ENCODE measurements at places on chromosomes 12 and 14. TPM values are rescaled to one million over a fixed set of nuclear protein-coding genes. Genes with fewer than 3 reads are reported as not detected.

DNA sequence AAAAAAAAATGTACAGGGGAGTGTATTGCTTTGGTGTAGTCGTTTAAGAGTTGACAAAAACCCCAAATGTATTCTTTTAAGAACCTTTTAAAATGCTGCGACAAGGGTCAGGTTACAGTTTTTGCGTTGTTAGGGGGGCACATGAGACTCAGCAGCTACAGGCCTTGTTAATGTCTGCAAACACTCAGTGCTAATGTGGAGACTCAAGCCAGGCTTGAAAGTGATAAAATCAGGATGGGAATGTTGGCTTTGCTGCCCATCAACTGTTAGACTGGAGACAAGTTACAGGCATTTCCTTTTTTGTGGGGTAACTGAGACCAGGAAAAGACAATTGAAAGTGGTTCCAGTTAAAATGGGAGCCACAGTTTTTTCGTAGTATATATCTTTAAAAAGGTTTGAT, 84.8 kb downstream of the PRKCH start:
- peak; percentile 39 for DNase-seq

TMTC2 gene
- 2.8 TPM for total RNA-seq

DNA sequence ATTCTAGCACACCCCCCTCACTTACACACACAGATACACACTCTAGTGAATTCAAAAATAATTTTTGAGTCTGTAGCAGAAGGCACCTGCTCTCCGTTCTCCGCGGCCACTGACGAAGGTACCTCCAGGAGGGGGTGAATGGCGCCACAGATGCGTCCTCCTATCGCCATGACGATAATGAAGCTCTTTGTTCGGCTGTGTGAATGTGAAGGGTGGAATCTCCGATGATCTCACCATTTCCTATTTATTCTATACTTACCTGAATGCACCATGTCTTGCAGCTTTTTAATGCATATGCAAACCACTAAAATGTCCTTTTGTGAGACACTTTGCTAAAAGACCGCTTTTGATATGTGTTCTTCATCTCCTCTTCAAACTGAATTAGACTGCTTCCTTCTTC, 162.7 kb downstream of the EGLN3 start:
- no peak for DNase-seq

IGF1 gene
- total RNA-seq, result not detected

- DNase-seq, result peak; percentile 55
Observed at GRCh38 chr14:50342221-50343078, 30.3 kb downstream of the DMAC2L start.

KRT84 gene
- total RNA-seq, result not detected

DNA sequence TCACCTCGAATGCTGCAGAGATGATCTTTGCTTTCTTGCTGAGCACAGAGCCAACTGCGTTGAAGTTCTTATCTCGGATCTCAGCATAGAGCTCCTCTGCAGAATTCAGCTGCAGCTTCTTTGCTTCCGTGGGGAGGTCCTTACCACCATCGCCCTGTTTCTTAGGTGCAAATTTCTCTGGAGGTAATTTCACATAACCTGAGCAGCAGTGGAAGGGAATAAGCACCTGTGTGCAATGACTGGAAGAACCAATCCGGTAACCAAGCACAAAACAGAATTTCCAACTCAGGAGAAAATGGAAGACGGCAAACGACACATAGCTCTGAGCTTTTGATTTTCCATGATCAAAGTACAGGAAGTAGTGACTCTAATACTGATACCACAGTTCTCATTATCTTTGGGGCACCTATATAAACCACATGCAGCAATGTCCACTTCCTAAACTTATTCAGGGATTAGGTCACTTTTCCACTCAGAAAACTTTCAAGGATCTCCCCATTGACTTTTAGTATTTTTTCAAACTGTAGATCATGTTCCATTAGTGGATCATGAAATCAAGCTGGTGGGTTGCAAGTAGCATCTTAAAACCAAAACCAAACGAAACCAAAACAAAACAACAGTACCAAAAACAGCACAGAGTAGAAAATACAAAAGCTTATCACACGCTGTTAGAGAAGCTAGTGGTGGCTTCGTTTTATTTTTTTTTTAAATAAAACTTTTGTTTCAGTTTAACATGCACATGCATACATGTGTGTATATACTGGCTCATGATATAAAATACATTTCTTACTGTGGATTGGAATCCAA, 18.9 kb upstream of the DIABLO start:
- DNase-seq, result no peak

GRCh38 chr12:127678945-127679344, 588.0 kb upstream of the TMEM132C start:
- no peak for DNase-seq

DNA sequence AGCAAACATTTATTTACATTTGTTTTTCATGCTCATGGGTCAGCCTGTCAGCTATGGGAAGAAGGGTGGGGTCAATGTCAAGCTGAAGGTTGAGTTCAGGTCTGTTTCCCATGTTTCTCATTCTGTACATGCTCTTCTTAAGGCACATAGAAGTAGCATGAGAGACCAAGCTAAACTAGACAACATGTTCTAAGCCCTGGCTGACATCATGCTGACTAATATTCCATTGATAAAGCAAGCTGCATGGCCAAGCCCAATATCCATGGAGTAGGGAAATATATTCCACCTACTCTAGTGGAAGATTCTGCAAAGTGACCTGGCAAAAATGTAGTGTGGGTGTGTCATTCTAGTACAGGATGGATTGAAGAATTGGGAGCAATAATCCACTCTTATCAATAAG, 44.1 kb downstream of the PLXNC1 start:
- no peak for DNase-seq

DNA sequence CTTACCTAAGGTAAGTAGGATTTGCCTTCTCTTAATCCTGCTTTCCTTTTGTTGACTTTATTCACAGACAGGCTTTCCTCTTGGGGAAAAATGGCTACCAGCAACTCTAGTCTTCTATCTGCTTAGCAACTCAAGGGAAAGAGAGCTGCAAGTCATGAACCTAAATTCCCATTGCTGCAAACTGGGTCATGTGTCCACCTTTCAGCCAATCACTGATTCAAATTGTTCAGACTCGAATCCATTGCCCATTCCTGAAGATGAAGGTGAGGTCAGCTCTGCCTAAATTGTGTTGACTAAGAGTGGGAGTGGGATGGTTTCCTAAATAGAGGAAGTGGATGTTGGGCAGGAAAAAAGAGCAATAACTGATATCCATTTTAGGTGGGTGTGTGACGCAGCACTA, 7.7 kb downstream of the FBXW8 start:
- DNase-seq, result no peak

GRCh38 chr14:59037086-59037485, 151.4 kb upstream of the DAAM1 start:
- no peak for DNase-seq

GRCh38 chr14:89827265-89827664, 127.3 kb downstream of the EFCAB11 start:
- no peak for DNase-seq

GRCh38 chr12:132657004-132657727, 30.0 kb downstream of the POLE start:
- DNase-seq, result no peak

IQSEC3 gene
- total RNA-seq, result 0.50 TPM

DNA sequence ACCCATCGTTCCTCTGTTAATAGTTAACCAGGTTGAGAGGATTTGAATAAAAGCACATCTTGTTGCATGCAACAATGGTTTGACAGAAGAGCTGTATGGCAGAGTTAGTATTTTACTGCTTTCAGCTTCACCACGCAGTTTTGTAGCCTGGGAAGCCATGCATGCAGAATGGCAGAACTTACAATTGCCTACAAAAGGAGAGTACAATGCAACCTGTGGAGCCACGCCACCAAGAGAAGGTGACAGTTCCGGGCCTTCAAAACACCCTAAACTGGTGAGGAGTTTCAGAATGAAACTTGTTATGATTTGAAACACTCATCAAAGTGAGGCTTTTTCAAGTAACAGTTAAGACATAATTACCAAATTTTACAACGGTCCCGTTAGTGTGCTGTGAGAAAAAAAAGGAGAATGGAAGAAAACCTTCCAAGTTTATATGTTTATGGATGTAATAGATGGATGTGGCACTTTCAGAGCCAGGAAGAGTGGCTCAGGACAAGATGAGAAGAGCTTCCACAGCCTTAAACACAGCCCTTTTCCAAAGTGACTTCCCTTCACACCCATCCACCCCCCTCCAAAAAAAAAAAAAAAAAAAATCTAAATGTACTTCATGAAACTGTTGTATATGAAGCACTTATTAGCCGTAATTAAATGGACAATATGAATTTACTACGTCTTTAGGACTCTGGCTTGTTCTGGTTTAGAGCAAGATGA, 158.7 kb downstream of the EGLN3 start:
- DNase-seq, result no peak

GRCh38 chr12:75289753-75290152, 40.4 kb downstream of the CAPS2 start:
- no peak for DNase-seq

- DNase-seq, result no peak
Observed at GRCh38 chr12:115661112-115661511, 616.4 kb downstream of the MED13L start.

DNA sequence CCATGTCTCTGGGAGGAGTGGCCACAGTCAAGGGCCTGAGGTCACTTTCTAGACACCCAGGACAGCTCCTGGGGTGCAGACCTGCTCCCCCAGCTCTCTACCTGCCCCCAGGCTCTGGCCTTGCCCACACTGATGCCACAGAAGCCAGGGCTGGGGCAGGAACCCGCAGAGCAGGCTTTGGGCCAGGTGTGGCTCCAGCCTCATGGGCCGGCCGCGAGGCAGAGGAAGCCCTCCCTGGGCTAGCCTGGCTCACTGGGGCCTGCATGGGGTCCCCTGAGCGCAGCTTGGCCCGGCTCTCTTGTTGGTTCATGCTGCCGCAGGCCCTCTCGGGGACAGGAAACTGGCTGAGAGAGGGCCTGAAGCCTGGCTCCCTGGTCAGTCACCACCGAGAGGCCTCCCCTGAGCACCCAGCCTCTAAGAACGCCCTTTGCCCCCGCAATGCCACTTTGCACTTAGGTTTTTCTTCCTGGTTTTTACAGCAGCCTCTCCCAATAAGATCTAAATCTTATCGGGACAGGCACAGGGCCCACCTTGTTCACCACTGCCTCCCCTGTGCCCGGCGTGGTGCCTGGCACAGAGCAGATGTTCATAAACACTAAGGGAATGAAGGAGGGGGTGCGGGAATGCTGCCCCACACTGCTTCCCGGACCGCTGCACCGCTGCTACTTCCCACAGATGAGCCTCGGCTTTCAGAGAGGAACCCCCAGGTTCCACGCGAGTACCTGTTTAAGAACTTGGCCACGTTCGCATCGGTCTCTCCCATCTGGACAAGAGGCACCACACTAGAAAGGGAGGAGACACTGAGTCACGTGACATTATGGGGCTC, 14.7 kb downstream of the MMAB start:
- DNase-seq, result no peak

GSG1 gene
- total RNA-seq, result 0.33 TPM

DNA sequence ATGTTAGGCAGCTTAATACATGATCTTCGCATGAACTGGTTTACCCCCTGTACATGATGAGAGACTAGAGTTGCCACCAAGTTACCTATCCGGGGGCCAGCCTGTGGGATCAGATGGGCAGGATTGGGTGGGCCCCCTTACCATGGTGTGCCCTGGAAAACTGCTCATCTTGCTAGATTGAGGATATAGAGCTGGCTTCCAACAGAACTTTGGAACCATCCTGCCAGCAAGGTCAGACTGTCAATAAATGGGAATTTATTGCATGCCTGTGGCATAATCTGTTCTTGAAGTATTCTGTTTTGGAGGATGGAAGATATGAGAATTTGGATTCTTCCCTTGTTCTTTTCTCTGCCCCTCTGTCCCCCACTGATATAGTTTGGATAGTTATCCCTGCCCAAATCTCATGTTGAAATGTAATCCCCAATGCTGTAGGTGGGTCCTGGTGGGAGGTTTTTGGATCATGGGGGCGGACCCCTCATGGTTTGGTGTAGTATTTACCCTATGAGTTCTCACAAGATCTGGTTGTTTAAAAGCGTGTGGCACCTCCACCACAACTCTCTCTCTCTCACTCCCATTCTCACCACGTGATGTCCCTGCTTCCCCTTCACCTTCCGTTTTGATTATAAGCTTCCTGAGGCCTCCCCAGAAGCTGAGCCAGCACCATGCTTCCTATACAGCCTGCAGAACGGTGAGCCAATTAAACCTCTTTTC, 3.7 kb upstream of the TM9SF1 start:
- DNase-seq, result no peak

DNA sequence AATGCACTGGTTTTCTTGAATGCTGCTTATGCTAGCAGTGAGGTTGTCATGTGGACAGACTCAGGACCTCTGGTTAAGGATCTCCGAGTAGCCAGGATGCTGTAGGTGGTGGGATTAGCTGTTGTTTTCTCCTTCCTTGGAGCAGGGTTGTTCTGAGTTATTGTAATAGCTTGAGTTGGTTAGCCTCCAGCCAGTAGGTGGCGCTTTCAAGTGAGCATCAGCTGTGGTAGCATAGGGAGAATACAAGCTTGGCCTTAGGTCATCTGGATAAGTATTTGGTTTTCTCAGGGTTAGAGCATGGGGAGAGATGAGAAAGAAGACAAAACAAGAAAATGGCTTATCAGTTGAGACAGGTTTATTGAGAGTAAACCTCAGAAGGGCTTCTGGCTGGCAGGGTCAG, 299.7 kb upstream of the FBXO33 start:
- DNase-seq, result no peak

Measured in H9 (cell line).